NCI-H748 treated with DMSO at 0.1 percent for 48 hours (cell line): ENCODE measurements at places on chromosomes 2 and 18.
A peak's percentile ranks its signal among the peaks of the same experiment; 100 is the strongest.

- no peak for DNase-seq
Observed at GRCh38 chr2:222033541-222033940, 265.3 kb downstream of the PAX3 start.

DNA sequence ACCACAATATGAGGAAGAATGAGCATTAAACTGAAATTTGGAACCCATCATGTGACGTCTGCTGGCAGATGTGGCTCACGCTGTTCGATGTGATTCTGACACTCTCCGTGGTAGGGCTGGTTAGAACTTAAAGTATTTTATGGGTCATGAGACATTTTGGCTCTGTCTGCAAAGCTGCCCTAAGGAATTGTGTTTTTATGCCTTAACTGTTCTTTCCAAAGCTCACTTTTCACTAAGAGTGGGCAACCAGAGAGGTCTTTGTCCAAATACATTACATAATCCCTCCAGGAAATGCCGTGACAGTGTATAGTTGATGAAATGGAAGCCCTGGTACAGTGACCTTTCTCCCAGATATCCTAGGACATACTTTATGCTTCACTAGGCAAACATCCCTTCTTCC, 119.1 kb downstream of the AQP4 start:
- DNase-seq, result no peak

DNA sequence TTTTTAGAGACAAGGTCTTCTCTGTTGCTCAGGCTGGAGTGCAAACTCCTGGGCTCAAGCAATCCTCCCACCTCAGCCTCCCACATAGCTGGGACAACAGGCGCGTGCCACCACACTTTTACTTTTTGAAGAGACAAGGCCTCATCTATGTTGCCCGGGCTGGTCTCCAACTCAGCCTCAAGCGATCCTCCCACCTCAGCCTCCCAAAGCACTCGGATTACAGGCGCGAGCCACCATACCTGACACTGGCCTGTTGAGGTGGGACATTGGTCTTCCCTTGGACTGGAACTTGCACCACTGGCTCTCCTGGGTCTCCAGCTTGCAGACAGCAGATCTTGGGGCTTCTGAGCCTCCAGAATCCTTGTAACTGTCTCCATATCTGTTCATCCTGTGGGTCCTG, 75.6 kb downstream of the NDUFA10 start:
- DNase-seq, result no peak

DNA sequence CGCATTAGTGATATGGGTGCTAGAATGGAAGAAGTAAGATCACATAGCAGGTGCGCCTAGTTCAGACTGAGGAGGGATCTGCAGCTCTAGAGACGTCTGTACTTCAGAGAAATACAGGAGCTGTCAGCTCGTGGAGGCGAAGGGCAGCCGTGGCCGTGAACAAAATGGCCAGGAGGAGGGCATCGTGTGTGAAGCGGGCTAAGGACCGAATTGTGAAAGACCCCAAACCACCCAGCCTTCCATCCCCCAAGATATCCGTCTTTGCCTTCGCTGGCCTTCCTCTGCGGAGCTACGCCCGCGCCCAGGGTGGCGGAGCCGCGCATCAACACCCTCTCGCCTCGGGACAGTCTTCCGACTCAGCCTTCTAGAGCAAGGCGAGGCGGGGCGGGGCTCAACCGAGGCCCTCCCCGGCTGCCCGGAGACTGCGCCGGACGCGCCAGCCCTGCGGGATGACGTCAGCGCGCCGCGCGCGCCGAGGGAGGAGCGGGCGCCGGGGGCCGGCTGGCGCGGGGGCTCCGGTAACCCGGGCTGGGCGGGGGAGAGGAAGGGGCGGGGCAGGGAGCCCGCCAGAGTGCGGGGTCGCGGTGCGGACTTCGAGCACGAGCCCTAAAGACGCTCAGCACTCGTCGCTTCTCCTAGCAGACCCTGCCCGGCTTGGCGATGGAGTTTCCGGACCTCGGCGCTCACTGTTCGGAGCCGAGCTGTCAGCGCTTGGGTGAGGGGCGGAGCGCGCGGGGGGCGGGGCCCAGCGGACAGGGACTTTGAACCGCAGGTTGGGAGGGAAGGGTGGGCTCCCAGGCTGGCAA, at the start of gene ZFAND2B:
ZFAND2B (plus strand) TSS at position 455 of the 806 bp plus-strand sequence; CDS start at position 661, 206 bp downstream.
- DNase-seq, result peak; percentile 90

GRCh38 chr2:190413421-190413820, 5.3 kb downstream of the MFSD6 start:
- DNase-seq, result no peak

DNA sequence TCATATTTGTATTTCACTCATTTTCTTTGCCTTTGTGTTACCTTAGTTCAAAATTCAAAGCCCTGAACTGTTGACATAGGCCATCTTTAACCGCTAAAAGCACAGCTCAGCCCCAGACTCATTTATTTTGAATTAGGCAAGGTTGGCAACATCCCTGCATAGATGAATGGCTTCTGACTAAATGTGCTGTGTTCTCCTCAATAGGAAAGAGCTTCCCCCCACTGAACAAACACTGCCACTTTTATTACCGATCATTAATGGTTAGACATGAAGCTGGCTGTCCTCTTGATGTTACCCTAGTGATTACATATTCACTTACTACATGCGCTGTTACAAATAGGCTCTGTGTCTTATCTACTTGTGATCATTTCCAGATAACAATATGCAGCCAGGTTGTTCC, 170.7 kb downstream of the ADCYAP1 start:
- peak; percentile 99 for DNase-seq
